ENCODE measurements at places on chromosomes 6 and 20. TPM values are rescaled to one million over a fixed set of nuclear protein-coding genes. Genes with fewer than 3 reads are reported as not detected.

NOX3 gene
- not detected for total RNA-seq

TPMT gene
- total RNA-seq = 16.8 TPM

IYD gene
- total RNA-seq = not detected

PLCB1 gene
- 14.8 TPM for total RNA-seq

KCNK5 gene
- 3.9 TPM for total RNA-seq

PRR3 gene
- 14.8 TPM for total RNA-seq

ENPP5 gene
- 13.6 TPM for total RNA-seq

CD2AP gene
- 32.8 TPM for total RNA-seq

NRSN2 gene
- 24.6 TPM for total RNA-seq

GPR6 gene
- not detected for total RNA-seq

PNPLA1 gene
- total RNA-seq = 3.7 TPM

OR2H1 gene
- not detected for total RNA-seq

CRISP2 gene
- 0.52 TPM for total RNA-seq

ERVFRD-1 gene
- total RNA-seq = 0.17 TPM

VSX1 gene
- total RNA-seq = not detected

COL9A3 gene
- 1.2 TPM for total RNA-seq

RIPOR2 gene
- 147 TPM for total RNA-seq

HLA-DPB1 gene
- 630 TPM for total RNA-seq

PRICKLE4 gene
- total RNA-seq = 8.9 TPM

All from spleen (tissue), 13 donors.